Epithelial cell of prostate (primary cell): ENCODE measurements at places on chromosomes 1 and 21.

GRCh38 chr1:17370618-17371017 is 1.4 kb upstream of the PADI6 start:
- DNase-seq, result no peak

- DNase-seq, result no peak
Observed at GRCh38 chr1:87715052-87715451, 386.4 kb downstream of the LMO4 start.

DNA sequence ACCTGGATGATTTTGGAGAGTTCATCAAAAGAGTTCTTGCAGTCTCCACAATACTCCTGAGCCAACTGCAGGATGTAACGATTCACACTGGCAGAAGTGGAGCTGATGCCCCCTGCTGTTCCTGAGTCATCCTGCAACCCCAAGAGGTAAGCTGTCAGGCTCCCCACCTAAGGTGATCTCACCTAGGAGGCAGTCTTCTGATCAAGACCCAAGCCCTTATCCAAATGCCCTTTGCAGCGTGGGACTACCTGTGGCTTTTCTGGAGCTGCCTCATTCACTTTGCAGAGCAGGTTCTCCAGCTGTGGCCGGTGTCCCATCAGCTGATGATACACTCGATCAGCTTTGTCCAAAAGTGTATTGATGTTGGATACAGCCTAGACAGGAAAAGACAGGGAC is 96.4 kb downstream of the UBR4 start:
- no peak for DNase-seq

DNA sequence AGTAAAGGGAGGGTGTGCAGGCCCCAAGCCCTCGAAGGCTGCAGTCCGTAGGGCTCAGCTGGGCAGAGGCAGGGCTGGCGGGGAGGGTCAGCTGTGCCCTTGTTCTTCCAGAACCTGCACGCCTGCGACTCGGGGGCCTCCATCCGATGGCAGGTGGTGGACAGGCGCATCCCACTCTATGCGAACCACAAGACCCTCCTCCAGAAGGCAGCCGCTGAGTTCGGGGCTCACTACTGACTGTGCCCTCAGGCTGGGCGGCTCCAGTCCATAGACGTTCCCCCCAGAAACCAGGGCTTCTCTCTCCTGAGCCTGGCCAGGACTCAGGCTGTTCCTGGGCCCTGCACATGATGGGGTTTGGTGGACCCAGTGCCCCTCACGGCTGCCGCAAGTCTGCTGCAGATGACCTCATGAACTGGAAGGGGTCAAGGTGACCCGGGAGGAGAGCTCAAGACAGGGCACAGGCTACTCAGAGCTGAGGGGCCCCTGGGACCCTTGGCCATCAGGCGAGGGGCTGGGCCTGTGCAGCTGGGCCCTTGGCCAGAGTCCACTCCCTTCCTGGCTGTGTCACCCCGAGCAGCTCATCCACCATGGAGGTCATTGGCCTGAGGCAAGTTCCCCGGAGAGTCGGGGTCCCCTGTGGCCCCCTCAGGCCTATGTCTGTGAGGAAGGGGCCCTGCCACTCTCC is 13.6 kb upstream of the LRRC3 start:
- DNase-seq, result no peak

DNA sequence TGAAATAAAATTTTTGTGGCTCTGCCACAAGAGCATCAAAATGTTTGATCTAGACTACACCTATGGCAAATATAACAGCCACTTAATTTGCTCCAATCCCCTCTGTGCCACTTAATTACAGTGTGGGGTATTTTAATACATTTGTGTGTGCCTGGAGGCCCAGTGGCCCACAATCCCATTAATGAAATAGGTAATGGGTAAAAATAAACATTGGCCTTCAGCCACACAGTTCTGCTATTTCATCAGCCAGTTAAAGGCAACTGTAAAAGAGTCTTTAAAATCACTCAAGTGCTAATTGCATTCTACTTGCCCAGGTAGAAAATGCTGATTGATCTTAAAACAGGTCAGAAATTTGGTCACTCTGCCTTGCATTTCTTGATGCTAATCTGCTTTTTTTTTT is 151.6 kb upstream of the UBE2U start:
- no peak for DNase-seq
